ENCODE measurements at places on chromosomes 13 and 19. TPM values are rescaled to one million over a fixed set of nuclear protein-coding genes. Genes with fewer than 3 reads are reported as not detected.

Gene C19orf53
- total RNA-seq = 88.1 TPM

GRCh38 chr19:8363803-8364771 is at the start of gene ANGPTL4:
ANGPTL4 (plus strand) TSS chr19:8364155; CDS start chr19:8364322, 167 bp downstream.
- DNase-seq = peak; percentile 71

DNA sequence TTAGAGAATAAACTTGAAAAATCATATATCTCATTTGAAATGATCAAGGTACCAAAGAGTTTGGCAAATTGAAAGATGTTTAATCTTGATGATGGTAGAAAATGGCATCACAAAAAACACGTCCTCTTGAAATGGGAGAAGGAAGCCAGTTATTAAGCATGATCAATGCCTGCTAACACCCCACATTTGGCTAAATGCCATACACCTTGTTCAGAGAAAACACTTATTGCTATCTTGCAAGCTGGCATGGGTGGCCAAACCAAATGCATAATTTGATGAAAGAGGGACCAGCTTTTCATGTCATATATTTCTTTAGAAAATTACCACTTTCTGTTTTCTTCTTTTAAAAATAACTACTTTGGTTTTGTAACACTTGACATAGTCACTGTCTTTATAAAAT is 141.3 kb downstream of the ZAR1L start:
- no peak for DNase-seq

- DNase-seq = no peak
Measured at GRCh38 chr13:32136716-32137115, 105.1 kb downstream of the FRY start.

DNA sequence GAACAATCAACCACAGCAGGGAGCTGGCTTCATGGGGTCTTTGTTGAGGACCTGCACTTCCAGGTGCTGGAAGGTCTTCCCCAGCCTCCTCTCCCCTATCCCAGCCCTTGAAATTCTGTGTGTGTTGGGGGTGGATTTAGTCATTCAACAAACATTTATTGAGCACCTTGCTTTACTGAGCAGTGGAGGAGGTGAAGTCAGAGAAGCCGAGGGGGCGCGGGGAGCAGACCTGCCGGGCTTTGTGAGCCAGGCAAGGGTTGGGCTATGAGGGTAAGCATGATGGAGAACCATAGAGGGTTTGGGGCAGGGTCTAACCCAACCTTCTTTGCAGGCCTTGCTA is 3.5 kb upstream of the C19orf85 start:
- DNase-seq = no peak
